NCI-H524 treated with DMSO at 0.1 percent for 48 hours (cell line): ENCODE measurements at places on chromosomes 6 and 20.

- no peak for DNase-seq
Measured at GRCh38 chr20:47642118-47642517, 140.4 kb downstream of the NCOA3 start.

GRCh38 chr20:58708246-58708931, 15.8 kb downstream of the NPEPL1 start:
- no peak for DNase-seq

DNA sequence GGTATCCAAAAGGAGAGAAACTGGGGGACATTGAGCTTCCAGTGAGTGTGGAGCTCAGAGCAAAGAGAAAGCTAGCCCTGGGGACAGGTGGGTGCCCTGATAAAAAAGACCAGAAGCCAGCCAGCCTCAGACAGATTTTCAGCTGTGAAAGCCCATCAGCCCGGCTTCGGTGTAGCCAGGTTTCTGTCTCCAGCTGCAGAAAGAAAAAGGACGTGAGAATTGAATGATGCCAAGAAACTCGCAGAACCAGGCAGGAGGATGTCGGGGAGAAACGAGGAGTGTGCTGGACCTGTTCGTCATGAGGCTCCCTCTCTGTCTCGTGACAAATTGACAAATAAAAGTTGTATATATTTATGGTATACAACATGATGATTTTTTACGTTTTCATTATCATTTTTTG, 63.3 kb downstream of the CDH4 start:
- no peak for DNase-seq

- no peak for DNase-seq
Measured at GRCh38 chr6:3937438-3937837, 88.3 kb downstream of the FAM50B start.

DNA sequence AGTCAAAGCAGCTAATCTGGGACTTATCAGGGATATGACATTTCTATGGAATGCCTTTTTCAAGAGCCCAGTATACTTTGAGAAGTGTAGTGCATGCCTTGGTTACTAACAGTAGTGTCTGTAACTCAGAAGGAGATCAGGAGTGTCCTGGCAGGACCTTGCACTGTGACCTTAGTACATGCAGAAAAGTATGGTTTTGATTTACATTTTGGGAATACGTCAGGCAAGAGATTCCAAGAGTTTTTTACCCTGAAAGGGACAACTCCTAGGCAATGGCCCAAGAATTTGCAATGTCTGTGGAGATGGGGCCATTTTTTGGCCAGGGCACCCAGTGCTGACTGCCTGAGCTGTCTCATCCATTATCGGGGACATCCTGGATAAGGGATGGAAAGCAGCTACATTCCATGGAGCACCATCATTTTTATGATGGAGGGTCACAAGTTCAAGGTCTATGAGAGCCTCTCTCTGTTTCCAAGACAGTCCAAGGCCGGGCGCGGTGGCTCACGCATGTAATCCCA, 80.2 kb downstream of the FAM50B start:
- no peak for DNase-seq

DNA sequence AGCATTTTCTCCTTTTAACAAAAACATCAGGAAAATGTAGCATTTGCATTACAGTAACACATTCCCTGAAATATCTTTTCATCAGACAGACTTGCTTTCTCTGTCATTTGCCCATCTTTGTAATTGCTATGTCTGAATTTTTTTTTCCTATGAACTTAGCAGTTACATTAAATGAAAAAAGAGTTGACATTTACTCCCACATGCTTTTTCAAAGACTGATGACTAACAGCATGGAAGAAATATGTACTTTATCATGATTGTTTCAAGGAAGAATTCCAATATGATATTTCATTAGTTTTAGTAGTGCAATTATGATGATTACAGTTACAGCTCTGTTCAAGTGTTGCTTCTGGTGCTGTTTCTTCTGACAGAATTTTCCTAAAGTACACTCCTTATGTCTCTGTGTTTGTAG, 864.5 kb upstream of the MAN1A1 start:
- DNase-seq = no peak

- no peak for DNase-seq
Measured at GRCh38 chr20:63942250-63942951, 13.8 kb downstream of the UCKL1 start.

GRCh38 chr20:1265226-1265915, 723 bp upstream of the SNPH start:
- no peak for DNase-seq

DNA sequence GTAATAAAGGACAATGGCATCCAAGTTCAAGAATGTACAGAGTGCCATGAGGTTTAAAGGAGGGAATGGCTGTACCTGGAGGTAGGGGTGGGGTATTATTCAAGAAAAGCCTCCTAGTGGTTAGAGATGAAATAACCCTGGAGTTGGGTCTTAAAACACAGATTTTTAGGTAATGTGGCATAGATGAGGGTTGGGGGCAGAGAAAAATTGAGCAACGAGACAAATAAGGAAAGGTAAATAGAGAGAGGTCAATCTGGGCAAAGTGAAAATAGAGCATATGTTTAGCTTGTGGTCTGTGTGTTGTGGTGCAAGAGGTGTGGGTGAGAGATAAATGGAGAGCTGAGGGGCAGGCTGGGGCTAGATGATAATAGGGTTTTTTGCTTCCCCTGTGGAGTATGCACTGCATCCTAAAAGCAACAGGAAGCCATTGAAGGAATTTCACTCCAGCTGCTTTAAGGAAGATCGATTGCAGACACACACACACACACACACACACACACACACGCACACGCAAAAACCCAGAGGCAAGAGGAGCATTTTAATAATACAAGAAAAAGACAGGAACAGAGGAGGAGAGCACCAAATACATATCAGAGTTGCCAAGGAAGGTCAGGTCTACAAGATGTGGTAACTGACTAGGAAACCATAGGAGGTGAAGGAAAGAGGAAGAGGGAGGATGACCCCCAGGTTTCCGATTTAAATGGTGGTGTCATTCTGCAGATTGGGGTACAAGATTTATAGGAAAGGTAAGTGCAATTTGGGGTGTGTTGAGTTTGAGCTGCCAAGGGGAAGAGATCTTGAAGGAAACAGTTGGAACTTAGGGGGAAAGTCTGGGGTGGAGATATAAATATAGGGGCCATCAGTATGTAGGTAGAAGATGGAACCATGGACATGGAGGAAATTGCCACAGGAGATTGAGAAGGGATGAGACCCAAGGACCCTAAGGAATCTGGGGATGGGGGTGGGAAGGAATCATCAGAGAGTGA, 31.3 kb upstream of the ADGRF1 start:
- DNase-seq = no peak

GRCh38 chr6:22558288-22558882, 11.0 kb upstream of the HDGFL1 start:
- no peak for DNase-seq

DNA sequence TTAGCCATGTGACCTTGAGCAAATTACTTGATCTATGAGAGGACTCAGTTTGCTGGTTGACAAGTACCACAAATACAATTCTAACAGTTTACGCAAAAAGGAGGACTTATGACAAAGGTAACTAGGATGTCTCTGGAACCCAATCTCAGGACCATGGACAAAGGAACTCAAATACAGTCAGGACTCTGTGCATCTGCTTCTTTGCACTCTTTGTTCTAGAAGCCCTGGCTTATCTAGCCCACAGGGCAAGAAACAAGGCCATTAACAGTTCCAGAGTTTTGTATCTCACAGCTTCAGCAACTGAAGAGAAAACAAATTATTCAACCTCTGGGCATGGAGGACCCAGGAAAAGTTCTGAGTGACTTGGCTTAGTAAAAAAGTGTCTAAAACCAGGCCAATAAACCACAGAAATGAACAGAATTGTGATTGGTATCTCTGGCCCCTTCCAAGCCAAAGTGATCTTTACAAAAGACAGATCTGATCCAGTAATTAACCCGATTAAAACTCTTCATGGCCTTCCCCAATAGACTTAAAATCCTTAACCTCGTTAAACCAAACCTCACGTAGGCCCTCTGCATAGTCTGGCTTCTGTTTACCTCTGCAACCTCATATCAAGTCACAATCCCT, 5.9 kb downstream of the WASF1 start:
- DNase-seq = no peak

GRCh38 chr6:151291722-151292059, 51.9 kb downstream of the AKAP12 start:
- no peak for DNase-seq

- DNase-seq = no peak
Measured at GRCh38 chr6:30885999-30886896, 1.9 kb downstream of the DDR1 start.

DNA sequence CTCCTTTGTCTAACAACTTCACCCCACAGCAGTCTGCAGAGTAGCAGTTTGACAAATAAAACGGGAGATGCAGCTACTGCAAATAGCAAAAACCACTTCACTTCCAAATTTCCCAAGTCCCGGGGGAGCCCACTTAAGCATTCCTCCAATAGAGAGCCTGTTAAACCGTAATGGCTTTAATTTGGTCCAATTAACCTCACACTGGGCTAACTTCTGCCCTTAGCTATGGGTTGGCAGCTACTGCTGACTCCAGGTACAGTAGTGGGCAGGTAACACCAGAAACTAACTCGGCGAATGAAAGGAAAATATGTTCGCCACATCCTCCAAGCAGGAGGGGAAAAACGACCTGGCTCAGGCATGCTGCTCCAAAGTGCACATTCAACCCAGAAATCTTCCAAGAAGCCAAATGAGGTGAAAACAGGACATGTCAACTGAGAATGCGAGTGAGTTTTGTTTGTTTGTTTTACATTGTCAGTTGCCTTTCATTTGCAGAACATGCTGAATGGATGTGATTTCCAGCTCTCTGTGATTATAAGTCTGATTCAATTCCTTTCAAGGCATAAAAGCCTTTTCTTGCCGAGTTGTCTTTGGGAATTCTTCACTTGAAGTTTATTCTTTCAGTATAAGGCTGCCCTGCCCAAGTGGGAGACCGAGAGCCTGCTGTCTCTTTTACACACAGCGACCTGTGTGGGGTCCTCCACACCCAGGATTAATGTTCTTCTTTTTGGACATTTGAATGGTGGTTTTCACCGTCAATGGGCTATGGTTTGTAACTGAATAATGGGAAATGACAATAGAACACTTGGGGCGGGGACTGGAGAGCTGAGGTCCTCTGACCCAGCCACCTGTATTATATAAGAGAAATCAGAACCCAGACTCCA, 117.3 kb upstream of the ARMC2 start:
- DNase-seq = no peak

- DNase-seq = peak; percentile 87
Measured at GRCh38 chr6:36727505-36728021, 29.9 kb downstream of the RAB44 start.

DNA sequence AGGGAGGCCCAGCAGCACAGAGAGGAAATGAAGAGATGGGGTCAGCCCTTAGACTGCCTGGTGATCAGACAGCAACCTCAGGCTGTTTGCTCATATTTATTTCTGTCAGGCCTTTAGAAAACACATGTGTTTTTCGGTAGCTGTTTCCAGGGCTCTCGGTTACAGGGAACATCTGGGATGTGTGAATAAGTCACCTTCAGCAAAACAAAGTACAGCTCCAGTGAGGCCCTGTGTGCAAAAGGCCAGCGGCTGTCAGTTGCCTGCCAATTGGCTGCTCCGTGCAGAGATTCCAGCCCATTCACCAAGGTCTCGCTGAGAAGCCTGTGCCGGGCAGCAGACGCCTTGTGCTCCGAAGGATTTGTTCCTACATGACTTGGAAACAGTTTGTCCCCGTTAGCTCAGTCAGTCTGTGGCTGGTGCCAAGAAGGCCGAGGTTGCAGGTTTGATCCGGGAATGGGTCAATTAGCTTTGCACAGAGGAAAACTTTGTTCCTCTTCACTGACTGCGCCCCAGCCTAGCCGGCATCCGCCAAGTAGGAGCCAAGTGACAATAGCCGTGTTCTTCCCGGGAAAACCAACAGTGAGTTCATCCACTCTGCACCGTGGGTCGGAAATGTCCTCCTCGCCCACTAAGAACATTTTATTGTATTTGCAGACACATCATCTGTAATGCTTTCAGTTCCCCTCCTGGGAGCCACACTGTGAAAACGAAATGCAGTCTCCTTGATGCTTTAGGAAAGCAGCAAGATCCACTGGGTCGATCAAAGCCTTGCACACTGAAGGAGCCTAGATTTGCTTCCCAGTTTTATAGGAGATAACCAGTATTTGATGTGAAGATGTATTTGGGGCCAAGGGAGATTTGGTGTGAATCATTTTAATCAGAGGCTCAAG, 315.4 kb upstream of the CDYL start:
- no peak for DNase-seq

GRCh38 chr6:54719633-54720032, 126.9 kb upstream of the FAM83B start:
- peak; percentile 54 for DNase-seq

DNA sequence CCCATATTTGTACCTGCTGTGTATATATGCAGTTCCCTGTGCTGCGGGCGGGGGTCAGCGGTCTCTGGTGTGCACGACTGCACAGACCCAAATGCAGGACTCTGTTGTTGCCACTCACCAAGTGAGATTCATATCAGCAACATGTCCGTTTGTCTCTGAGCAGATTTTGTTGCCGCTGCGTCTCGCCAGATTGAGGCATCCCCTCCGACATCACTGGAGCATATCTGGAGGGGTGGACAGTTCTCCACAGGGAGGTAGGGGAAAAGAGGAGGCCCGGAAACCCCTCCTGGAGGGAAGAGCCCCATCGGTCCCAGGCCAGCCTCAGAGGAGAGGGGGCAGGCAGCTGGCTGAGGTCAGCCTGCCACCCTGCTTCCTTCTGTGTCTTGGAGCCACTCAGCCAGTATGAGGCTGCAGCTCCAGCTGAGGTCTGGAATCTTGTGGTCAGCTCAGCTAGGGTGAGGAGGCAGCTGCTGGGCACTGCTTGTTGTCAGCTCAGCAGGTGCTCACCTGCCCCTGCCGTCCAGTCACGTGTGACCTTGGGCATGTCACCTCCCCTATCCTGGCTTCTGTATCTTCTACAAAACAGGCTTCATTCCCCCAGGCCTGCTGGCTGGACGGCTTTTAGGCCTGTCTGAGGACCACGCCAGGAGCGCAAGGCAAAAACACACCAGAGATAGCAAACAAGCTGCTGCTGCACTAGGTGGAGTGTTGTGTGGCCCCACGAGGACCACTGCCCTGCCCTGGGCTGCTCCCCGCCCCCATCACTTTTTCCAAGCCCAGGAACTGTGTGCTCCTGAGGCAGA, 47.1 kb downstream of the HNF4A start:
- no peak for DNase-seq

- no peak for DNase-seq
Measured at GRCh38 chr6:53044071-53044470, 21.1 kb upstream of the FBXO9 start.

- no peak for DNase-seq
Measured at GRCh38 chr6:23415819-23416427, 710.1 kb upstream of the NRSN1 start.

GRCh38 chr6:121770943-121771342, 335.5 kb downstream of the GJA1 start:
- no peak for DNase-seq

- DNase-seq = no peak
Measured at GRCh38 chr20:33373735-33374605, 27.3 kb downstream of the CDK5RAP1 start.

DNA sequence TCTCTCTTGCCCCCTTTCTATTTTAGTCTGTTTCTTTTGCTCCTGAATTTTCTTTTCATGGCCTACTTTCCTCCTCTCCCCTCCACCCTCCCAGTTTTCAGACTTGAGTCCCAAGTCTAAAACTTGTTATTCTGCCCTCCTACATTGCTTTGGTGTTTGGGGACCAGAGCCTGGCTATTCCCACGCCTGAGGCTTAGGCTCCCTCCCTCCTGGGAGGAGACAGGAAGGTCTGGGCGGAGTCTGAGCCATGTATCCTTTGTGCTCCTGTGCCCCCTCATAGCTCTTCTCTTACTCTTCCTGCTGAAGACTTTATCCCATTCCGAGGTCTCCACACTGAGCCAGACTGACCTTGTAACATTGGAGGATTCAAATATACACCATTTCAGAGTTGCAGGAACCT, 69.5 kb downstream of the DAAM2 start:
- DNase-seq = no peak

- DNase-seq = no peak
Measured at GRCh38 chr6:75331151-75331550, 46.6 kb upstream of the TMEM30A start.
